ENCODE measurements at places on chromosomes 11 and 22.

DNA sequence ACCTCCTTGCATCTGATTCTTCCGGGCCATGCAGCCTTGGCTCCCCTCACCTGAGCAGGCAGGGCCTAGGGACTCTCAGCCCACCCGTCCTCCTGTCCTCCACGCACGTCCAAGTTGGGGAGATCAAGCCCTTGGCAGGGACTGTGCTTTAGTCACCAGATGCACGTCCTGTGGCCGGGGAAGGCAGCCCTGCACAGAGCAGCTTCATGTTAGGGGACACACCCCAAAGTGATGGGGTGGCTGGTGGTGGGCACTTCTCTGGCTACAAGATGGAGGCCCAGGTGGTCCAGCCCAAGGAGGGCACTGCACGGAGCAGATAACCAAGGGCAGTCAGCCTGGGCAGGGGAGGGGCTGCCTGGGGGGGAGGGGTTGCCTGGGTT is 1.2 kb downstream of the MUC5B start:
- no peak for DNase-seq

DNA sequence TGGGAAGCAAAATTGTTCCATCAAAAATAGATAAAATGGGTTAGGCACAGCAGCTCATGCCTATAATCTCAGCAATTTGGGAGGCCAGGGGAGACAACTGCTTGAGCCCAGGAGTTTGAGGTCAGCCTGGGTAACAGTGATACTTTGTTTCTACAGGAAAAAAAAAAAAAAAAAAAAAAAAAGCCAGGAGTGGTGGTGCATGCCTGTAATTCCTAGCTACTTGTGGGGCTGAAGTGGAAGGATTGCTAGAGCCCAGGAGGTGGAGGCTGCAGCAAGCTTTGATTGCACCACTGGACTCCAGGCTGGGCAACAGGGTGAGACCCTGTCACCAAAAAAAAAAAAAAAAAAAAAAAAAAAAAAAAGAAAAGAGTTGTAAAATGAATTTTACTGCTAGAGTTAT is 49.6 kb downstream of the KIF18A start:
- no peak for DNase-seq

- no peak for DNase-seq
Measured at GRCh38 chr11:84924154-84924692, 702.9 kb downstream of the DLG2 start.

- no peak for DNase-seq
Measured at GRCh38 chr11:102577723-102578122, 47.2 kb upstream of the MMP7 start.

DNA sequence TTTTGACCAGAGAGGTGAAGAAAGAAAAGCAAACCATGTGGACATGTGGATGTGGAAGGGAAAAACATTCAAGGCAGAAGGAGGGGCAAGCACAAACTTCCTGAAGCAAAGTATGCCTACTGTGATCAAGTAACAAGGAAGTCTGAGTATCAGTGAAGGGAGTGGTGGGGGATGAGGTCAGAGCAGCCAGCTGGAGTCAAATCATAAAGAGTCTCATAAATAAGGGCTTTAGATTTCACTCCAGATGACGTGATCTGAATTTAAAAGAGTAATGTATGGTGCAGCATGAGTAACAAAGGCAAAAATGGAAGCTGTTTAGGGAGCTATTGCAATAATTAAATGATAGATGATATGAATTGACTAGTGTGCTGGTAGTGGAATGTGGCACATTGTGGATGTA is 665.4 kb upstream of the CCDC90B start:
- no peak for DNase-seq

DNA sequence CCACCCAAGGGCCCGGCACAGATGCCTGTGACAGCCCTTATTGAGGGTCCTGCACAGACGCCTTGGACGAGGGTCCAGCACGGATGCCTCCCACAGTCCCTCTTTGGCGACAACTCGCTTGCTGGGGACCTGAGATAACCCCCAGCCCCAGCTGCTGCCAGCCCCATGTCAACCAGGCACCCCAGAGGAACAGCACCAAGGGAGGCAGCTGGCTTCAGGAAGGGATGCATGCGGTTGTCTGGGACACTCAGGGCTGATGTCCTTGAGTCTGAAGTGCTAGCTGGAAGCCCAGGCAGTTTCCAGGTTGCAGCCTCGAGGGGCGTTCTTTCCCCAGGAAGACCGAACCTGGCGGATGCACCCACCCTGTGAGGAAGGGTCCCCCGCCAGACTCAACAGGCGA is 33.8 kb downstream of the MOB2 start:
- DNase-seq: no peak

DNA sequence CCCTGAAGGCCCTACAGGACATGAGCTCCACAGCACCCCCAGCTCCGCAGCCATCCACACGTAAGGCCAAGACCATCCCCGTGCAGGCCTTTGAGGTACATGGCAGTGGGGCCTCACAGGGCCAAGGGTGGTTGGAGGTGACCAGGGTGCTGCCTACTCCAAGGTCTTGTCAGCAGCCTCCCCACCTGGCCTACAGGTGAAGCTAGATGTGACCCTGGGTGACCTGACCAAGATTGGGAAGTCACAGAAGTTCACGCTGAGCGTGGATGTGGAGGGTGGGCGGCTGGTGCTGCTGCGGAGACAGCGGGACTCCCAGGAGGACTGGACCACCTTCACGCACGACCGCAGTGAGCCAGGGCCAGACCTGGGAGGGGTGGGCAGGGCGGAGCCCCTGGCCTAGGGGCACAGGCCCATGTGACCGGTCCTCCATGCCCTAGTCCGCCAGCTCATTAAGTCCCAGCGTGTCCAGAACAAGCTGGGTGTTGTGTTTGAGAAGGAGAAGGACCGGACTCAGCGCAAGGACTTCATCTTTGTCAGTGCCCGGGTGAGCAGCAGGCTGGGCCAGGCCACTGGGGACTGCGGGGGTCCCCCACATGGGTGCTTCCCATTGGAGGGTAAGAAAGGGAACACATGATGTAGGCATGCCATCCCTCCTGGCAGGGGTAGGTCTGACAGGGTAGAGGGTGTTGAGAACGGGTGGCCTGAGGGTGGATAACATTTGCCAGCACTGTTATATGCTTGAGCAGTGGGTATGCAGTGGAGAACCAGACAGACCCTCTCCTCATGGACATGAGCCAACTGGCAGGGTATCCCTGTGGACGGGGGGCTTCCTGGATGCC is 5.6 kb downstream of the INPPL1 start:
- DNase-seq: no peak
